ELR (cell line): ENCODE measurements at places on chromosomes 3 and 15.

DNA sequence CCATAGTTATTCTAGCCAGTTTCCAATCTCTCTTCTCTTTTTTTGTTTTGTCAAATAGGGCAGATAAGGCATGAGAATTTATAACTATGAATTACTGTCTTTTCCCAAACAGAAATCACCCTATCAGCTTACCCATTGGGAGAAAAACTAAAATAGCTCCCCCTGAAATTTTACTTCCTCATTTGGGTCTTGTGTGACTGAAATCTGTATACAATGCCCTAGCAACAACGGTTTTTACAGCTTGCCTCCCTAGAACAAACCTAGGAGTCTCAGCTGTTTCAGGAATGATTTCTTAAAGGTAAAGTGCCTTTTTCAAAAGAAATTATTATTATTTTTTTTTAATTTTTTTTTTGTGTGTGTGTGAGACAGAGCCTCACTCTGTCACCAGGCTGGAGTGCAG is 56.8 kb downstream of the CD86 start:
- DNase-seq: no peak

- peak; percentile 52 for DNase-seq
Observed at GRCh38 chr3:183427876-183428446, 458 bp downstream of the MCF2L2 start.

DNA sequence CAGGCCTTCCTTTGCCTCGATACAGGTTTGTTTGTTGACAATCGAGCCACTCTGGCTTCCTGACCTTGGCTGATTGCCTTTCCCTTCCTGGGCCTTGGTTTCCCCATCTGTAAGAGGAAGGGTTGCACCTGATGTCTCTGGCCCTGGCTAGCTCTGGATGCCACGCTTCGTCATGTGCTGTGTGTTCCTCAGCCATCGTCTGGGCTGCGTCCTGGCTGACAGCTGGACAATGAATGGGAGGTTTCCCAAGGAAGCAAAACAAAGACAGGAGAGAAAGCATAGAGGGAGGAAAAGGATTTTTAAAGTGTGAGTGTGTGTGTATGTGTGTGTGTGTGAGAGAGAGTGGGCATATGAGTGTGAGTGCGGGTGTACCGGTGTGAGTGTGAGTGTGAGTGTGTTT is 65.2 kb upstream of the HACD2 start:
- DNase-seq: no peak

- DNase-seq: no peak
Observed at GRCh38 chr15:33071451-33071850, 123.1 kb downstream of the FMN1 start.

DNA sequence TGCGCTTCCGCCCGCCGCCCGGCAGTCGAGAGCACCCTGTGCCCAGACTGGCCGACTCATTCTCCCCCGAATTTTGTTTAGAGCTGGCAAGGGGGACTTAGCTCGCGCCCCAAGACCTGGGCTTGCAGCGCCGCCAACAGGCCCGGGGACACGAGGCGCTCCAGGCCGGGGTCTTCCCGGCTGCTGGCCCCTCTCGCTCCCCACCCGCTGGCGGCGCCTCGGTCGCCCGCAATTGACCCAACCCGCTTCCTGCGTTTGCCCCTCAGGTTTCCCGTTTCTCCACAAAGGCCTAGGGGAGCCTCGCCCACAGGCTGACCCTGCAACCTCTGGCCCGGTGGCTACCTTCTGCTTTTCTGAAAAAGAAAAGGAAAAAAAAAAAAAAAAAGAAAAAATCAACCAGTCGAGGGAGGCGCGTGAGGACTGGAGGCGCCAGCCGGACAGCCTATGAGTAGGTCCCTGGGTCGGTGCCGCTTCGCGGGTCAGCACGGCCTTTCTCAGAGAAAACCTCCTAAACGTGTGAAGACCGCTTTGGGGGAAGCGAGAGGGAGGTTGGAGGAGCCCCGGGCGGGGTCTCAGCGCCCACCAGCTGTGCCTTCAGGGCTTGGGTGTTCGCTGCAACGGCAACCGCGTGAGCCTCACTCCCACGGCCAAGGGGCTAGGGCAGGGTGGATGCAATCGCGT is 7.2 kb downstream of the FOXL2 start:
- DNase-seq: no peak
